ENCODE measurements at places on chromosomes 3 and 15.

DNA sequence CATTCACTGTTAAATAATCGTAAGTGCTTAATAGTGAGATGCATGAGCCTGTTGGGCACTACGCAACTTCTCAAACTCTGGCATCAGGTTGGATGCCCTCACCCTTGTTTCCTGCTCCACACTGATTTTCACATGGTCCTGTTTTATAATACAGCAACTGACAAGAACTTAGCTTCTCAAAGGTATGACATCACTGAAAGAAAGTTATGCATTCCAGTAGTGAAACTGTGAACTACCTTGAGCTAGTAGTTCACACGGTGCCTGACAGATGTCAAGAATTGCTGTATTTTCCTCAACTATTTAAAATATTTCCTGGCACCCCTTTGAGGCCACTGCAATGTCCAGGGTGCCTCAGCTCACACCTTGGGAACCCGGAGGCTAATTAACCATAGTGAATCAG lies 327.5 kb downstream of the RORA start:
- no peak for DNase-seq

DNA sequence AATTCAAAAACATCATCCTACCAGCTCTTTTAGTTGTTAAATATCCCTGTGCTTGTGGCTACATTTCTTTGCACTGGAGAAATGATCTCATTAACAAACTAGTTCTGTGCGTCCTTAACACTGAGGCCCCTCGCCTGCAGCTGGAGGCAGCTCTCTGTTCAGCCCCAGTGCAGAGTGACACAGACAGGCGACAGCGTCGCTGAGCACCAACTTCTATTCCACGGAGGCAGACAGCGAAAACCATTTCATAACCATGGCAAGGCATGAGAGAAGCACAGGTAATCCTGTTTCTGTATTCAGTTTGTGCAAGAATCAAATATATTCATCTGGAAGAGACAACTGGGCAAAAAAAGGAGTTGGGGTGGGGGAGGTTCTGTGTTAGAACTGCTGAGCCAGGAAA lies 530.7 kb downstream of the ZIC1 start:
- no peak for DNase-seq

DNA sequence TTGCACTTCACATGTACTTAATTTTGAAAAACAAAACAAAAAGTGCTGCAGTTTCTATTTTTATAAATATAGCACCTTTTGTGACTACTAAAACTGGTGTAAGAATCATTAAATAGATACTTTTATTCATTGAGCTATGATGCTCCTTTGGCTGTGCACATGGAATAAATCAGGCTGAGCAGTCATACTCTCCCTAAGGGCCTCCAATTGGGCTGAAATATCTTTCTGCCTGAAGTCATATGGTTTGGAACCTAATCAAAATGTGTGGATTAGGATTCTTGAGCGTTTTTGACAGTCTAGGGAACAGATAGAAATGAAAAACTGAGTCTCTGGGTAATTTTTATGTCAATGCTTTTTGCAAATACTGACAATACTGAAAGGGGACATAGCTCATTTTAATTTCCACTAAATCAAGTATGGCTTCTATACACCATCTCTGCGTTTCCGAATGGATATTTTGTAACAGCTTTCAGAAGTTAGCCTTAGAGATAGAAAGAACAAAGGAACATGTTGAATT lies 392.2 kb upstream of the ROBO1 start:
- DNase-seq: no peak

- no peak for DNase-seq
These were observed 109.5 kb downstream of the PGPEP1L start for GRCh38 chr15:98898122-98898521.

GRCh38 chr15:52309154-52309548 lies 13.5 kb upstream of the MYO5C start:
- no peak for DNase-seq

- DNase-seq: no peak
These were observed 144.5 kb upstream of the BCL6 start for GRCh38 chr3:187889601-187890404.
